AG10803 (cell line): ENCODE measurements at places on chromosomes 4 and X.

- no peak for DNase-seq
Measured at GRCh38 chrX:103831803-103832544, at the start of gene RAB9B. RAB9B (minus strand) TSS chrX:103832257; CDS start chrX:103825784, 6,473 bp downstream.

GRCh38 chr4:158033416-158034120 lies 139.3 kb downstream of the GASK1B start:
- DNase-seq = peak; percentile 16

DNA sequence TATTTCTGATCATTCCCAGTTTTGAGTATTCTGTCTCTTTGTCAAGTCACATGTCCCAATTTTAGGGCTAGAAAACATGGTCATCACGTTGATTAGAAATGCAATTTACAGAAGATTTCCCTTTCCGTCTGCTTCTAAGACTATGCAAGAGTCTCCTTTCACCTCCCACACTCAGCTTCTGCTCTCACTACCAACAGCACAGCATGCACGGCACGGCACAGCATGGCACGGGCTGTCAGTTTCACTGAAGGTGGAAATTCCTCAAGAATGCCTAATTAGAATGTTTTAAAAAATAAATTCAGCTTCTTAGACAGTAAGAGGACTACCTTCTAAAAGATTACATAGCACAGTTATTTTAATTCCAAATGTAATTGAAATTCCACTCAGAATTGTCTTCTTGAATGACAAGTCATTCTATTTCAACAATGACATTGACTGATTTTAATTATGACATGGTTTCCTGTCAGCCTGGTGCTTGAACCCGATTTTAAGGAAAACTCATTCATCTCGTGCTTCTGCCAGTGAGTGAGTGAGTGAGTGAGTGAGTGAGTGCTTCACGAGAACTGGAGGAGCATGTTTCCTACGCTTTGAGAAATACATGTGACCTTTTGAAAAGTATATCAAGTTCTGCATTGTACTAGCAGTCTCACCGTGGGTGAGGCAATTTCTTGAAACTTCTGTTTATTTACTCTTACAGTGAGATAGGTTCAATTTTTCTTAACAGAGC lies 124.8 kb upstream of the SORBS2 start:
- no peak for DNase-seq

DNA sequence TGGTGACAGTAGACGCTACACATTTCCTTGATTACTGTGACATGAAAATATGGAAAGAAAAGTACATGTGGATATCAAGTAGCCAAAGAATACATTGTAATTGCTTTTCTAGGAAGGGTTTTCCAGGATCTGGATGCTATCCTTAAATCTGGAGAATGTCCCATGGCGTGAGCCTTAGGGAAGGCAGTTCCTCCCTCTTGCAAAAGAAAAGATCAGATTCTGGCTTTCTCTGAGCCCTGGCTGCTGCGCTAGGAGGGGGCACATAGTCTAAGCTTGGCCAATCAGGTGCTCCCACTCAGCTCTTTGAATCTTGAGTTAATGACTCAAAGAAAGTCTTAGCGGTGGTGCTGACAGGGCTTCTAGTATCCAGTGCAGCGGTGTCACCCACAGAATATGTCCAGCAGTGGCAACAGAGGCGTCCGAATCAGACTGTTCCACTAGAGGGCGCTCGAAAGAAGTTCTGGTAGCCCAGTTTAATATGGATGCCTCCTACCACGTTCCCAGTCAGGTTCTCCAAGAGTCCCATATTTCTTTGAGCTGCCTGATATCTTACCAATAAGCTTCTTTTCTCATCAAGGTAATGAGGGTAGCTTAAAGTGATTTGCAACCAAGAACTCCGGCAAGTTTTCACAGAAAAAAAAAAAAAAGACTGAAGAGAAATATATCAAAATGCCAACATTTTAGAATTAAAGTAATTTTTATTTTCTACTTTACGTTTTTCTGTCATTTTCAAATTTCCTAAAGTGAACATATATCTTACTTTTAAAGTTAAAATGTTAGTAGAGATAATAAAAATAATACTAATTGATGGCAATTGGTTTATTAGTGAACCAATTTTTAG lies 213.4 kb upstream of the S100G start:
- DNase-seq = peak; percentile 71

DNA sequence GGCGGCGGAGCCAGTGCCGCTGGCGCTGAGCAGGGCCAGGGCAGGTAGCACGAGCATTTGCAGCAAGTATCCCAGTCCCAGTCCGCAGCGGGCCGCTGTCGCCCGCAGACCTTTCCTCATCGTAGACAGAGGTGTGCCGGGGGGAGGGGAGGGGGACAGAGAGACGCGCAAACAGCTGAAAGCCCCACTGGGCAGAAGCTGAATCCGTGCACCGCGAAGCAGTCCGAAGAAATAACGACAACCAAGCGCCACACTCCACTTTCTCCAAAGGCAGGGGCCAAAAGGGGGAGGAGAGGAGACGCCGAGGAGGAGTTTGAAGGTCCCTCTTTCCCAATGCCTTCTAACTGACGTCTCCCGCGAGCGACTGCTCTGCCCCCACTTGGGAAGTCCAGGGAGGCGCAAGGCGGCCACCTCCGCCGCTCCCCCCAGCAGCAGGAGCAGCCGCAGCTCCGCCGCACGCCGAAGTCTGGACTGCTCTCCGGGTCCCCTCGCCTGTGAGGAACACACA lies at the start of gene UNC5C:
TSS of gene UNC5C (minus strand) at position 236 of the 508 bp plus-strand sequence.
- peak; percentile 3 for DNase-seq

- DNase-seq = no peak
Measured at GRCh38 chr4:6123541-6123940, 76.8 kb downstream of the JAKMIP1 start.

DNA sequence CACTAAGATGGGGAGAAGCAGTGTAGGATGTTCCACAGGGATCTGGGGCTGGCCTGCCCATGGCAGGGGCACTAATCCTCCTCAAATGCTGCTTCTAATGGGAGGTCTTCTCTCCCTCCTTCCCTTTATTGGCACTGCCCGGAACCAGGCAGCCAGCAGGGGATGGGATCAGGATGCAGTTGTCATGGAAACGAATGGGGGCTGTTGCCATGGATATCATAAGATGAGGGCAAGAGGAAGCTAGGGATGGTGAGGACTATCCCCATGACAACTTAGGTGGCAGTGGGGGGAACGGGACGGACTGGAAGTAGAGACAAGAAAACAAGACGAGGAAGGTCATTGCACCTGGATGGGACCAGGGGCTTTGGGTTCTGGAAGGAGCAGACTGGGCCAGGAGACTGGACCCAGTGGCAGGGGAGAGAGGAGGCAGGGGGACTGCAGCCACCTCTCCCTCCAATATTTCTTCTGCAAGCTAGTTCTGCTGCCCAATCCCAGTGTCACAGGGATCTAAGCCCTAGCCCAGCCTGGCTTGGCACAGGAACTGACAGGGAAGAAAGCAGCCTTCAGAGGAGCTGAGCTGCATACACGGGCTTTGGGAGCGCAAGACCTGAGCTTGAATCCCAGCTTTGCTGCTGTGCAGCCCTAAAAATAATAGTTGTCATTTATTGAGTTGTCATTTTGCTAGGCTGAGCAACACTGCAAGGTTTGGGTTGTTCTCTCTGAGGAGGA lies 19.0 kb downstream of the IQSEC2 start:
- DNase-seq = no peak

DNA sequence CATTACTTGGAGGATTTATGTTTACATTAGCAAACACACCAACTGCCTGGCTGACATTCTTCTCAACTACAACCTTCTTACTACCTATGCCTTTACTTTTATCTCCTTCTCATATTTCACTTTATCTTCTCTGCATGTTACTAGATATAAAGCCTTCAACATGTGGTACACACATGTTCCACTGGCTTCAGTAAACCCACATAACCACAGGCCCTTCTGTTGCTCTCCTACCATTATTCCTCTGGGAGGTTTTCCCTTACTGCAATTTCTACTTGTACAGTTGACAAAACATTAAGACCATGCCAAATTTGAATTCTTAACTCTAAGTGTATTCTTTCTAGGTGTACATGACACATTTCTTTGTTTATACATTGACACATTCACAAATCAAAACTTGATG lies 133.1 kb downstream of the ARAP2 start:
- no peak for DNase-seq

GRCh38 chr4:185774131-185774653 lies 37.8 kb downstream of the SORBS2 start:
- no peak for DNase-seq

GRCh38 chr4:153530284-153530999 lies 64.3 kb downstream of the TMEM131L start:
- DNase-seq = no peak

- DNase-seq = no peak
Measured at GRCh38 chr4:104941661-104942062, 205.0 kb upstream of the TET2 start.

DNA sequence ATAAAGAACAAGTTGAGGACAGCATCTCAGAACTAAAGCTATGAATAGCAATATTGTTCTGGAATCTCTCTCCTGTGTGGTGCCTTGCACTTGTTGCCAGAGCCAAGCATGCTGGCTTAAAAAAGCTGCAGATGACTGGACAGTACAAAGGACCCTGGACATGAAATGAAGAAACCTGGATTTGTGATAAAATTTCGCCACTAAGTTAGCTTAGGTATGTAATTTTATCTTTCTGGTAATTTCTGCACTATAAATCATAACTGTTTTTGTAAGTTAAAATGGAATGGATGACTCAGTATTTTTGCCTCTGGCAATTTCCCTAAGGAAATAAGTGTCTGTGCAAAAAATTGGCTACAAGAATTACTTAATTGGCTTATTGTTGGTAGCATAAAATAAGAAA lies 317.2 kb downstream of the CAMK2D start:
- DNase-seq = peak; percentile 70

- peak; percentile 68 for DNase-seq
Measured at GRCh38 chrX:118652717-118653116, 74.7 kb upstream of the IL13RA1 start.

GRCh38 chr4:22595684-22596083 lies 79.8 kb upstream of the ADGRA3 start:
- no peak for DNase-seq

GRCh38 chr4:183700407-183700806 lies 41.3 kb downstream of the TRAPPC11 start:
- DNase-seq = no peak

- no peak for DNase-seq
Measured at GRCh38 chrX:72048510-72049455, 82.9 kb downstream of the RTL5 start.

GRCh38 chr4:128512767-128513322 lies 225.2 kb upstream of the PGRMC2 start:
- peak; percentile 50 for DNase-seq

GRCh38 chrX:16653424-16653823 lies 3.5 kb downstream of the S100G start:
- DNase-seq = no peak

GRCh38 chr4:112120021-112120420 lies 25.2 kb upstream of the FAM241A start:
- no peak for DNase-seq

DNA sequence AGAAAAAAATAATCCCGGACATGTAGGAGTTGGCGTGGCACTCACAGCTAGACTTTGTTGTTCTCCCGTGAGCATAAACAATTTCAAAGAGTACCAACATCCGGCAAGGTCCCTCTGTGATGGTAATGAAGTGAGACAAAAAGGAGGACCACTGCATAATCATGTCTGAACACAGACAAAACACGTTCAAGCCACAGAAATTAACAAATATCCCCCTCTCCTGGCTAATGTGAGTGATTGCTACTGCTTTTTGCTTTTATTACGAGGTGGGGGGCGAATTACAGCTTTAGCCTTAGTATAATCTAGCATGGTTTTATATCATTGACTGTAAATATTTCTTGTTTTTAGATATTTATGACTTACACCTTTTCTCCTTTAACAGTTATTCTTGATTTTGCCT lies 118.5 kb downstream of the PLS3 start:
- DNase-seq = peak; percentile 25

GRCh38 chrX:136268051-136269048 lies 17.1 kb upstream of the MAP7D3 start:
- DNase-seq = peak; percentile 36

DNA sequence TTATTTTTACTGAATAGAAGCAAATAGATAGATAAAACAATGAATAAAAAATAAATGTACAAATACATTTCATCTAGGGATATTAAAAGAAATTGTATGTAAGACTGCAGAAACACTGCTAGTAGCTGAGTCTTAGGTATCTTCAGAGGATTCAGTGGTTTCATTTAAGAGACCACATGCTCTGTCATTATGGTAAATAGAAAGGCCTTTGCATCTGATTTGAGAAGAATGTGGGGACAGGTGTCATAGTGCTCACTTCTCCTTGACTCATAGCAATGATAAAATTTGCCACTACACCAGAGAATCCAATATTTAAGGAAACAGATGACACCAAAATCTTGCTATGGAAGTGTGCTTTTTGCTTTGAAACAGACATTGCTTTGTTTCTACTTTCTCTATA lies 59.8 kb upstream of the PPP1R2C start:
- DNase-seq = no peak

DNA sequence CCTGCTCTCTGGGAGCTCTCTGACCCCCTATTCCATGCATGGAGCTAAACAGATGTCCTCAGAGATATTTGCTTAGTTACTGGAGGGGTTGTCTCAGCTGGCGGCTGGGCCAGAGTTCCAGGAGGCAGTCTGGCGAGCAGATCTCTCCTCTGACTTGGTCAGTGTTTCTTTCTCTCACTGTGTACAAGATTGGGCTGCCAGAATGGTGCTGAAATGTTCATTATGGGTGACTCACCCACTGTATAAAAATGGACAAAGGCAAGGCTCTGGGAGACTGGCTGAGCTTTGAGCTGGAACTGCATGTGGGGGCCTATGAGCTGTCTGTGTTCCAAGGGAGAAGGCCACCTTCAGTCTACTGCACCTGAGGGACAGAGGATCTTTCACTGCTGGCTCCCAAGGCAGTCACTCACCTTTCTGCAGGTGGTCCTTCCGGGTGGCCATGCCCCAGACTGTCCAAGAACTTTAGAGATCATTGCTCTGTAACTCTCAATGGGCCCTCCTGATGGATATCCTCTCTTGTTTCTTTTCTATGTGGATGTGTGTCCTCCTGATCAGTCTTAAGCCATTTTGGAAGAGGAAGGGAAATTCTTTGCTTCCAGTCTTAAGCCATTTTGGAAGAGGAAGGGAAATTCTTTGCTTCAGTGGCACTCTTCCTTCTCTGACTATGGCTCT lies 88.2 kb downstream of the CFAP299 start:
- peak; percentile 34 for DNase-seq

DNA sequence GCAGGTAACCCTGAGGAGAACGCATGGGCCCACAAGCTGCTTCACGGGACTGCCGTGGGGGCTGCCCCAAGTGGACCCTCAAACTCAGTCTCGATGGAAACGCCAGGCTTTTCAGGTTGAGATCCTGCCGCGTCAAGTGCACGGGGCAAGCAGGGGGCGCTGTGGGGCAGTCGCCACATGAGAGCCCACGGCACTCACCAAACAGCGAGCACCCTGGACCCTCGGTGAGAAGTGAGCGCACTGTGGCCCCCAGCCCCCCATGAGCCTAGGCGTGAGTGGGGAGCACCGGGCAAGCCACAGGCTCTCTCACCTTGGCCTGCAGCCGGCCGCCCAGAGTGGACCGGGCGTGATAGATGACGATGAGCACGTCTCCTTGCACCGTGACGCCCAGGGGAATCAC lies 50.9 kb upstream of the CPLX1 start:
- no peak for DNase-seq

DNA sequence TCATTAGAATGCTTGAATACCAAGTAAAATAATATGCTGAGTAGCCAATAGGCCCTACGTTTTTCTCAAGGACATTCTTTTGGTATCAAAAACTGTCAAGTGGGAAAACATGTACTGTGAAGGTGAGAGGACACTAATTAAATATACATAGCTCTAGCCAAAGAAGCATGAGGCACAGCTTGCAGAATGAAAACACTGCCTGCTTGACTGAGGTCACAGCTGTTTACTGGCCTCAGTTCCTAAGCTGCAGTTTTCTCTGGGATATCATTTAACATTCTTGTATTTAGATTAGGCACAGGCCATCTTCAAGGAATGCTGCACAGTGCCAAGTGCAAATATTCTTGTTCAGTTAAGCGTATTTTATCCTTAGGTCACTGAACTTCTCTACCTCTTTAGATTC lies 78.6 kb downstream of the NAP1L3 start:
- no peak for DNase-seq
